ENCODE measurements at places on chromosomes 7 and 10. TPM values are rescaled to one million over a fixed set of nuclear protein-coding genes. Genes with fewer than 3 reads are reported as not detected.

CFAP70 gene
- polyA plus RNA-seq: not detected

CYP3A7 gene
- not detected for polyA plus RNA-seq

LRGUK gene
- not detected for polyA plus RNA-seq

GRCh38 chr7:134434701-134435100 lies 24.2 kb downstream of the AKR1B1 start:
- DNase-seq: no peak

OR9A2 gene
- not detected for polyA plus RNA-seq

GBX1 gene
- not detected for polyA plus RNA-seq

Measured in CD8-positive, alpha-beta memory T cell (primary cell).